Retina (tissue), 1 donor: ENCODE measurements at places on chromosomes 5 and 9.

GRCh38 chr5:172820046-172820767 lies 13.8 kb upstream of the ERGIC1 start:
- no peak for DNase-seq

- no peak for DNase-seq
Observed at GRCh38 chr5:83145241-83145640, 67.9 kb downstream of the XRCC4 start.

- no peak for DNase-seq
Observed at GRCh38 chr9:6218099-6218502, 2.5 kb downstream of the IL33 start.

DNA sequence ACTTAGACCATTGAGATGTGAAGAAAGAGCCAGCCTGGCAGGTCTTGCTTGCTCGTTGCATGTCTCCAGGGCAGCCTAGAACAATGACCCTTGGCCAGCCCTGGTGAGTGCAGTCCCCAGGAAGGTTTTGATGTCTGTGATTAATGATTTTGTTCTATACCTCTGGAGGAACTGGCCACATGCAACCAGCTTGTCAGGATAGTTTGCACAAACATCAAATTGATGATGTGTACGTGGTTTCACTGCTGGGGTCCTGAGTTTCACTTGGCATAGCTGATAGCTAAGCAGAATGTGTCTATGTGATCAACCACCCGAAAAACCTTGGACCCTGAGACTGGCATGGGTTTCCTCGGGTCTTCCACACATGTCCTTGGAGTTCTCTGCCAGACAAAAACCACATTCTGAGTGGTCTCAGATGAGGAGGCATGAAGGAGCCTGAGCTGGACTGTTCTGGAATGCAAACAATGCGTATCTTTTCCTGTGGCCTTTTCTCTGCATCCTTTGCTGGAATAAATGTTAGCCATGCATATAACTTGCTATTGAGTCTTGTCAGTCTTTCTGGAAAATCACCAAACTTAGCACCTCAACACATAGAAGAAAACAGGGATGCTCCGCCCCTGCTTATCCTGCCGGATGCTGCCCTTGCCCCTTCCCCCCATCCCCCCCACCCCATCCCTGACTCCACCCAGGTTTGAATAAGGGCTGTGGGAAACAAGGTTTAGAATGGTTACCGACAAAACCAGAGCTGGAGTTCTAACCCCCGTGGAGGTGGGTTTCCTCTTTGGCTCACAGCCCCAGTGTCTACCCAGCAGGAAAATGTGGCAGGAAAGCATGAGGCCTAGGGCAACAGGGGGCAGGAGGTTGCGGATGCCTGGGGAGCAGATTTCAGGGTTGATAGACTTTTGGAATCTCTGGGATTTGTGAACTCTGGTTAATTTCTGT lies 50.1 kb upstream of the ANKRD33B start:
- DNase-seq: no peak

DNA sequence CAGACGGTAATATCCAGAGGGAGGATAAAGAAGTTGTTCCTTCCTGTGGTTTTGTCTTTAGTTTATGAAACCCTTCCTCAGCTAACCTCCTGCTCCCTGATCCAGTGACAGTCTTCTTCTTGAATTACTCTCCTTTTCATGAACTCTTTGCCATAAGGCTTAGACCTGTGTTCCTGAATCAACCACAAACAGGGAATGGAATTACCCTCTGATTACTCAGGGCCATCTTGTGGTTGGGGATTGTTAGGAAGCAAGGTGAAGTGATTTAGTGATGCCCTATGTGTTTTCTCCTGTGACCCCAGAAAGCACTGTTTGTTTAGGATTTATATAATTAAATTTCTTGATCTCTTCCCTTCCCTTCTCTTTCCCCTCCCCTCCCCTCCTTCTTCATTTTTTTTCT lies 409.1 kb downstream of the TAF11L14 start:
- no peak for DNase-seq

GRCh38 chr5:137487600-137487999 lies 11.5 kb downstream of the SPOCK1 start:
- no peak for DNase-seq

- DNase-seq: no peak
Observed at GRCh38 chr9:89077519-89077918, 86.3 kb downstream of the S1PR3 start.

DNA sequence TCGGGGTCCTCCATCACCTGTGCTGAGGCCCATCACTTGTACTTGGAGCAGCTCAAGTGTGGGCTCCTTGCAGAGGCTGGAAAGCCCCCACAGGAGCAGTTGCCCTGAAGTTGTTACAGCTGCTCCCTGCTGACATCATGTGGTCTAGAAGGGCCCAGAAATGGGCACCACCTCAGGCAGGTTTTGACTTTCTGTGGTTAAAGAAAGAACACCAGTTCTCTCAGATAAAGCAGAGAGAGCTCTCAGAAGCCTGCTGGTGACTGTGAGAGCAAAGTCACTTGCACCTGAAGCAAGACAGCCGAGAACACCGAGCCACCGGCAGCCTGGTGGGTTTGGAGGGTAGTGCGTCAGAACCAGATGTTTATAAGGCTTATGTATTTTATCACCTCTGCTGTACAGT lies 70.4 kb downstream of the MVB12B start:
- DNase-seq: no peak

DNA sequence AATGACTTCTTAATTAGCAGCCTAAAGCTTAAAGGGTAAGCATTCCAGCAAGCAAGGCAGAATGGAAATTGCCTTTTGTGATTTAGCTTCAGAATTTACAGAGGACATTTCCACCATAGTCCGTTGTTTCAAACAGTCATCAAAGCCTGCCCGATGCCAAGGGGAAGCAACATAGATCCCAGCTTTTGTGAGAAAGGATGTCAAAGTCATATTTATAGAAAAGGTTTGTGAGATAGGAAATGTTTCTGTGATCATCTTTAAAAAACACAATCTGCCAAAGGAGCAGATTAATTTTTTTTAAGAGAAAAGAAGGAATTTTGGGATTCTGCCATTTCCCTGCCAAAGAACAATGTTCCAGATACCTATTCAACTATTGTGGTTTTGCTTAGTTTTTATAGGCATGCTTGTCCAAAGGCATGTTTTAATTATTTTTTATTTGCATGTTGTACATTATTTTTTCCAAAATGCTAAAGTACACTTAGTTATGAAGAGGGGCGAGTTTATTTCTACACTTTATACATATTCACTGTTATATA lies 346.9 kb downstream of the ZNF608 start:
- no peak for DNase-seq

GRCh38 chr5:96434201-96434645 lies 1.2 kb upstream of the PCSK1 start:
- DNase-seq: peak; percentile 78

DNA sequence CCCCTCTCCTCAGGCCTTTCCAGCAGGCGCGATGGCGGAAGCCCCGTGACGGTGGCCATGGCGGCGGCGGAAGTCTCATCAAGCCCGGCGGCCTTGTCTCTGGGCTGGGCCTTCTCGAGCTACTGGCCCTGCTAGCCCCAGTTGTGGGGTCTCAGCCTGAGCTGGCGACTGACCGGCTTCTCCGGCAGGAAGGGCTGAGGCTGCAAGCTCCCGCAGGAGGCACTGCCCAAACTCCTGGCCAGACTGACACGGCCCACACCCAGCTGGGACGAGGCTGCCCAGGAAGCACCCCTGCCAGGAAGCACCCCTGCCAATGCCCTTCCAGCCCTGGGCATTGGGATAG lies 88.5 kb upstream of the ANKH start:
- DNase-seq: no peak

DNA sequence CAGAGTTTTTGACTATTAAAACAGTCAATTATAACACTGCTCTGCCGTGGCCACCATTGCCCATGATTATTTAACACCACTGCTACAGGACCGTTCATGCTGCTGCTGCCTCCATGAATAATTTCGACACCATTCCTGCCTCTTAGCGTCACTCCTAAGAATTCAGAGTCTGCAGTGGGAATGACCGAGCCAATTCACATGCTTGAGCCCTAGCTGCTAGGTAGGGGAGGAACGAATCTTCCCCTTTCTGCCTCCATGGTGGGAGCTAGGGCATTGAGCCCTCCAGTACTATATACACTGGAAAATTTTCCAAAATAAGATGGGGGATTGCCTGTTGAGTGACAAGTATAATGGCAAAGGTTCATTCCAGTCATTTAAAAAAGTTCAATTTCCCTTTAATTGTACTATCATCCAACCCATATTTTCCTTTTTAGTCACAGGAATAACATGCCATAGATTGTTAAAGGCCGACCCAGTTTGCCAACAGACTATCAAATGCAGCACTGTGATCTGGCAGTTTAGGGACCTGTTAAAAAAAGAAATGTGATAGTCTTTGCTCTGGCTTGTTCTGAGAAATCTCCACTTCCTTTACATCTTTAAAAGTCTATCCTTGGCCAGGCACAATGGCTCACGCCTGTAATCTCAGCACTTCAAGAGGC lies 13.5 kb upstream of the B4GALT1 start:
- DNase-seq: no peak

DNA sequence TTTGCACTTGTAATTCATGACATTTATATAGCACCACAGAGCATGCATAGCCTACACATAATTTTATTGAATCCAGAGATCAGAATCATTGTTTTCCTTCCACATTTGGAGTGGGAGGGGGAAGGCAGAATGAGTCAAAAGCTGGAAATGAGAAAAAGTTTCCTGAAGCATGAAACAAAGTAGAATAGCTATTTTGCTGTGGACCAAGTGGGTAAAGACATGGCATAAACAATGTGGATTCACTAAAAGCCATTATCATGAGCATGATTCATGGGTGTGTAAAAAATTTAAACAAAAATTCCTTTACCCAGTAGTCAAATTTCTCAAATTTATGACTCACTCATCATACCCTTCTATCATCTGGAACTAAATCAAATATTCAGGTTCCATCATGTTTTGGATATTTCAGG lies 97.9 kb downstream of the YIPF5 start:
- no peak for DNase-seq

- DNase-seq: no peak
Observed at GRCh38 chr5:6458833-6459232, 10.2 kb downstream of the UBE2QL1 start.

DNA sequence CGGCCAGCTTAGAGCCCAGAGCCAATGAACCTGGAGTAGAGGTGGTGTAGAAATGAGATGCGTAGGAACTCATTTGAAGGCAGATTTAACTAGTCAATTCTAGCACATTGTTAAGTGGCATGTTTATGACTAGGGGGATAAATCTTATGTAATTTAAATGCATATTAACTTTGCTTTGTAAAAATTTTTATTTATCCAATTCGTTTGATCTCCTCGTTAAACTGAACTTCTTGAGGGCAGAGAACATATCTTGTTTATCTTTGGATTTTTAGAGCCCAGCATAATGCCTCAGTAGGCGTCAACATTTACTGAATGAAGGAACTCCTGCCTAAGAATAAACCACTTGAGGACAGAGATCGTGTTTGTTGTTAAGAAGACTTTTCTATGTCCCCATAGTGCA lies 41.1 kb upstream of the ACOT12 start:
- no peak for DNase-seq

DNA sequence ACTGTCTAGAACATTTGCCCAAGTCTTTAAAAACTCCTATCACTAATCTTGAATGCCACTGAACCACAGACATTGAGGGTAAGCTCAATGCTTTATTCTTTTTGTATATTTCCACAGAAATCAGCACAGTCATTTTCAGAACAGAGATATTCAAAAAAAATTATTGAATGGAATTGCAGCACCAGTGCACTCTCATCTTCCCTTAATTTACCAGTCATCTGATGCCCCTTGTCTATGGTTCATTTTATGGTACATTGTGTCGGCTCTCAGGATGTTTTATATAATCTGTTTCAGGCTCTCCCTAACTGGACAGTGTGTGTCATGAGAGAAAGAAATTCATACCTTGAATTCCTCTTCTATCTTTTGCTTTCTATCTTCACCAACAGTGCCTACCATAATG lies 158.4 kb upstream of the NR4A3 start:
- no peak for DNase-seq

DNA sequence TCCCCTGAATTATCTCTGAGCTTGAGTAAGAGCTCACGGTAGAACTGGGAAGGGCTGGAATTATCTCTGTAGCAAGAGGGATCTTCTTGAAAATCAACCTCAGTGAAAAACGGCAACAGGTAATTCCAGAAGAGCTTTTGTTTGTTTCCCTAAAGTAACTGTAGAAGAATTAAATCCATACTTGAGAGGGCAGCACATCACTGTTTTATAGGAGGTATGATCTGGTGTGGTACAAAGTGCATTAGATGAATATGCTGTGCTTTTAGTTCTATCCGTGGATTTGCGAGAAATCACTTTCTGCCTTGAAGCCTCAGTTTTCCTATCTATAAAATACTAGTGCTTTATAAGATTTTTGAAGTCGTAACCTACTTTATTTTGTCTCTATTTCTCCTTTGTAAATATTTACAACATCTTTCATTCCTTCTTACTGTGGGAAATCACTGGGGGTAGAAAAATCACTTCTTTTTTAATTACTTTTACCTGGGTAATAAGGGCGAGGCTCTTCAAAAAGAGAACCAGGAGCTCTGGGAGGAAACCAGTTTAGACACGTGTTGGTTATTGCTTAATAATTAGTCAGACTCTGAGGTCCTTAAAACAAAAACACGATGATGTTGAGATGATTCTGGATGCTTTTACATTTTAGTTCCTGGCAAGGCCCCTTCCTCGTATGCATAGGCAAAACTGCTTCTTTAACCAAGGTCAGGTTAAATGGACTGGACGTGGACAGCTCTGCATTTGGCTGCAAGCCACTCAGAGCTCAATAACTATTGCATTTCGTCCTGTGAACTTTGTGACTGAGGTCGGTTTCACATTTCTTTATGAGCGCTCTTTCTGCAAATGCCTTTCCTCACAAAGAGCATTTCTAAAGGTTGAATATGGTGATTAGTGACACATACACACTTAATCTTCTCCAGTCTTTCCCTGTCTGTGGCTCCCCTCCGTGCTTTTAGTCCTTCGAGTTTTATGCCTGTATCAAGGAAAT lies 376.1 kb downstream of the BRINP1 start:
- DNase-seq: no peak

DNA sequence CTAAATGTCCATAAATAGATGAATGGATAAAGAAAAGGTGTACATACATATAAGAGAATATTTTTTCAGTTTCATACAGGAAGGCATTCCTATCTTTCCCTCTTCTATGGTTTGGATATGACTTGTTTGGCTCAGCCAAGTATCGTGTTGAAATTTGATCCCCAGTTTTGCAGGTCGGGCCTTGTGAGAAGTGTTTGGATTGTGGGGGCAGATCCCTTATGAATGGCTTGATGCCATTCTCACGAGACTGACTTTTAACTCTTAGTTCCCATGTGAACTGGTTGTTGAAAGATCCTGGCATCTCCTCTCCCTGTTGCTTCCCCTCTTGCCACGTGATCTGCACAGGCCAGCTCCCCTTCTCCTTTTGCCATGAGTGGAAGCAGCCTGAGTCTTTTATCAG lies 421.1 kb upstream of the FTMT start:
- DNase-seq: no peak

- DNase-seq: no peak
Observed at GRCh38 chr5:141605523-141606277, 13.1 kb downstream of the DIAPH1 start.

- DNase-seq: no peak
Observed at GRCh38 chr5:72021651-72022357, 85.5 kb upstream of the MAP1B start.

GRCh38 chr9:34501889-34502425 lies 20.8 kb downstream of the ENHO start:
- DNase-seq: no peak

- DNase-seq: no peak
Observed at GRCh38 chr5:146394486-146394885, 52.6 kb upstream of the TCERG1 start.

GRCh38 chr9:3787628-3788027 lies 261.8 kb upstream of the RFX3 start:
- DNase-seq: no peak
